ENCODE measurements at places on chromosomes 1 and 21.

DNA sequence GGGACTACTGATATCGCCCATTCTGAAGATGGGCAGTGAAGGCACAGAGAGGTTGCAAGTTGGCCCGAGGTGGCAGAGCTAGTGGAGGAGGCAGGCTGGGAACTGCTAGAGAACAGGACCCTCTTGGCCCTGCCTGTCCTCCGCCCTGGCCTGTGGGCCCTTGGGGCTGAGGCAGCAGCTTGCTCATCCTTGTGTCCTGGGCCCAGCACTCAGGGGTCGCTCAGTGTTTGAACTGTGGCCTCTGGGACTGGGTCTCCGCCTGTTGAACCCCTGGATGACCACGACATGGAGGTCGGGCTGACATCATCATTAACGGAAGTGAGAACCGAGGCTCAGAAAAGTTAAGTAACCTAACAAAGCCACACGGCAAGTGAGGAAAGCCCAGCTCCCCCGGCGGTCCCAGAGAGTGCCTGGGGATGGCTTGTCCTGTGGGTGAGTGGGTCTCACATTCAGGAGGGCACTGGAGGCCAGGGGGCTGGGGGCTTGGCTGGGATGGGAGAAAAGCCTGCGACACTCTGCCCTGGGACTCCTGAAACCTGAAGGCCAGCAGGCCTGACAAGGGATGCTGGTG, 23.0 kb upstream of the DDOST start:
- no peak for DNase-seq

DNA sequence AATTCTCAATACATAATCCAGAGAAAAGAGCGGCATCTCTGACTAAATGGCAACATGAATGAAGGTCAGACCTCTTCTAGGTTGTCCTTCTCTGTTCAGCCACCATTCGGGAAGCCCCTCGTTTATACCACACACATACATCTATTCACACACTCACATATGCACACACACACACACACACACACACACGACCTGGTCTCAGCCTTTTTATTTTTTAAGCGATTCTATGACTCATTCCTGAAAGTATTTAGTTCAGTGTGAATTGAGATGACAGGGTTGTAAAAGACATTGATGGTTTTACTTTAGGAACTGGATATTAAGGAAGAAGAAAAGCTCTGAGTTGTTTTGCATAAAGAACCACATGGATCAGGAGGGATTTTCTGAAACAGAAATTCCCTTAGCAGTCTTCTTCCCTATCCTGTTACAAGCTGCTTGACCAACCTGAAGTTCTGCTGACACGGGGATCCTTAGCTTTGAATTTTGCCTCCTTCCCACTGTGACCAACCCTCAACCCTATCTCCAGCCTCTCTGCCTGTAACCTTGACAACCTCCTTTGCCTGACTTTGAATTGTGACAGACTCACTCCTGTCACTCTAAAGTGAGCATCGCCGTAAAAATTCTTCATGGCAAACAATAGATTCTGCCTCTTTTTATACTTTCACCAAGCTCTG, 383.1 kb upstream of the ESRRG start:
- DNase-seq = no peak

DNA sequence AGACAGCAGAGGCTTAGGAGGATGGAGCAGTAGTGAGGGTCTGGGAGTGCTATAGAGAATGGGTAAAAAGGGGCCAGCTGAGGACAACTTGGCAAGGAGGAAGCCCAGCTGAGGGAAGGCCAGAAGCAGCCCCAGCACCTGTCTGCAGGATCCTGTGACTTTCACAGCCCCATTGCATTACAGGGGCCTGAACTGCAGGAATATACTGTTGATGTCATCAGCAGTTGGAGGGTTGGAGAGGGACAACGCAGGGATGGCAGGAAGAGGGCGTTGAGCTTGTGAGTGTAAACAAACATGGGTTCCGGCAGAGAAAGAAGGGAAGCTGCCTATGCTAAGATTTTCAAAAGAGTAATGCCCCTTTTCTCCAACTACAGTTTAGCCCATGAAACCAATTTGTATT, 628.5 kb downstream of the SMYD3 start:
- no peak for DNase-seq

- DNase-seq = peak; percentile 79
These were observed 7.4 kb downstream of the LRRC53 start for GRCh38 chr1:74504933-74505512.

DNA sequence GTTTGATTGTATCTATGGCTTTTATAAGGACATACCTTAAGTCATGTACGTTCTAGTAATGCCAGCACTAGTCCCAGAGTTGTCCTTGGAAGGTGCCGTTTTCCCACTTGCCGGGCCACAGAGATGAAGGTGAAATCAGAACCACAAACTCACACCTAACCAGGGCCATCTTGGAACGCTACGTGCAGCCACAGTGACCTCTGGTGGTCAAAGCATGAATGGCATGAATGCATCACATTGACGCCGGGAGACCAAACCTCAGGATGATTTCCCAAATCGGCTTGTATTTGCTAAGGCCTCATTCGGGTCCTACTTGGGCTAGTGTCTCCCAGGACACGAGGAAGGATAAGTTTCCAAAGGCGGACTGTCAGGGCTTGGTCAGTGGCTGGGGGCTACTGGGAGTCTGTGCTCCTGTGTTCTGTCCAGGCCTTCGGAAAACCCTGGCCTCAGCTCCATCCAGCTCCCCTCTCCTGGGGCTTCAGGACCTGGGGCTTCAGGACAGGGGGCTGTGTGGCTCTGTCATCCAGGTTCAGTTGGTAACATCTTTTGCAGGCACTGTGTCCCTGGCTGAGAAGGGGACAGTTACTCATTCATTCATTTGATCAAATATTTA, 260.5 kb downstream of the PRDM2 start:
- peak; percentile 53 for DNase-seq

GRCh38 chr1:245679821-245680780, 525.3 kb downstream of the KIF26B start:
- DNase-seq = no peak

DNA sequence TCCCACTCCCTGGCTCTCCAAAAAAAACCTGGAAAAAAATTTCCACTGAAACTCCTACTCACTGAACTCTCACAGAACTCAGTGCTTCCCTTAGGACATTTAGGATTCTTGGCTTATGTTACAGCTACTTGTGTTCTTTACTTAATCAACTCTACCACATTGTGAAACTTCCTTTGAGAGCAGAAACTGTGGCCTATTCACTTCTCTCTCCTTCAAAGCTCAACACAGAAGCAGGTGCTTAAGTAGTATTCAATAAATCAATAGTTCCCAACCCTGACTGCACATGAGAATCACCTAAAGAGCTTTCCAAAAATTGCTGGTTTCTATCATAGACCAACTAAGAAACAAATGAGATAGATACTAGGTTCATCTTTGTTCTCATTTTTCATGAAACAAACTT, 67.9 kb upstream of the DMRTA2 start:
- no peak for DNase-seq

DNA sequence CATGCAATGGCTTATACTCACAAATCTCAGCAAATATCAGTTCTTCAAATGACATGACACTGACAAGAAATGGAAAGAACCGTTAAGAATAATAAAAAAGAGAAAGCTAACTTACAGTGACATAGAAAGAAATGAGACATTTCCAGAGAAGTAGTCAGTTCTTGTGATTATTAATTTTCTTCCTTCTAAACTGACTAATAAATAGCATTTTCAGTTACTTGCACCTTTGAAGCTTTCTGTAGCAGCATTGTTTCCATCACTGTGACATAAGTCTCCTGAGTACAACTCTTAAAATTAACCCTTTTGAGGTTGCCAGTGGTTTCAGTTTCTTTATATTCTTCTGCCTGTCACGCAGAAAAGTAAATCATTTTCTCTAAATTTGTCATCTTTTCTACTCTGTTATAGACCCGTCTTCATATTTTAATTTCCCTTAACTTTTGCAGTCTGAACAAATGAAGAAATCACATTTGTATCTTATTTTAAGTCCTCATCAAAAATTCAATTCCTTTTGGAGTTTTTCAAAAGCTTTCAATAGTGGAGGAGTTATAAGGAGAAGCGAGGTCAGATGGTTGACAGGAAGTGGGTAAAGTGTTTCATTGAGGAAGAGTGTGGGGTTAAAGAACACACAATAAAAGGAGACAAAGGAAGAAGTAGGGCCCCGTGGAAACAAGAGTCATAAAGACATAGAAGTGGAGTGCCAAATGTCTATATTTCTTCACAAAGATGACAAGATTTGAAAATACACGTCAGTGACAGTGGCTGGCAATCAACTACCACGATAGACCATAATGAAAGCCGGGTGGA, 57.9 kb upstream of the S1PR1 start:
- no peak for DNase-seq

DNA sequence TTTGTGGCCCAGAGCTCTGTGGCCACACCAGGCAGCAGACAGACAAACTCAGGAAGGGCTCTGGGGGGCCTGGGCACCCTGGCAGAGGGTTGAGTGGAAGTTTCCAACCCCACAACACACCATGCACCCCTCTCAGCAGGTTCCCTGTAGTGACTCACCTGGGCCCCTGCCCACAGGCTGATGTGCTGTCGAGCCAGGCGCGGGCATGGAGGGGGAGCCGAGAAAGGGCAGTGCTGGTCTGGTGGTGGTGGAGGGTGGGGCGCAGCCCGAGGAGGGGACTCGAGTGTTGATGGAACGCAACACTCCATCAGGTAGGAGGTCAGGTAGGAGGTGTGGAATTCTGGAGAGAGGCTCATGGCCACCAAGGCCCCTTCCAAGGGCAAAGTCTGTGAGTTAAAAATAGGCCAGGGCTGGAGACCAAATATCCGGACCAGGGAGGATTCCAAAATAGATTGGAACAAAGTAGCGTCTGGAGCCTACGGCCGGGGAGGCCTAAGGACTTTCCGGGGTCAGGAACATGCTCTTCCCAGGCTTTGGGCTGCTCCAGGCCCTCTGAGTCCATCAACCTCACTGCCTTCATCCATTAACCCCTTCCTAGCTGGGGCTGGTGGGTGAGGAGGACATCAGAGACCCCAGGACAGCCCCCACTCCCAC, 191.5 kb upstream of the AJAP1 start:
- no peak for DNase-seq

- DNase-seq = no peak
These were observed 12.9 kb downstream of the PPIE start for GRCh38 chr1:39751595-39751994.

GRCh38 chr1:20847611-20848080, 60.5 kb upstream of the HP1BP3 start:
- no peak for DNase-seq

DNA sequence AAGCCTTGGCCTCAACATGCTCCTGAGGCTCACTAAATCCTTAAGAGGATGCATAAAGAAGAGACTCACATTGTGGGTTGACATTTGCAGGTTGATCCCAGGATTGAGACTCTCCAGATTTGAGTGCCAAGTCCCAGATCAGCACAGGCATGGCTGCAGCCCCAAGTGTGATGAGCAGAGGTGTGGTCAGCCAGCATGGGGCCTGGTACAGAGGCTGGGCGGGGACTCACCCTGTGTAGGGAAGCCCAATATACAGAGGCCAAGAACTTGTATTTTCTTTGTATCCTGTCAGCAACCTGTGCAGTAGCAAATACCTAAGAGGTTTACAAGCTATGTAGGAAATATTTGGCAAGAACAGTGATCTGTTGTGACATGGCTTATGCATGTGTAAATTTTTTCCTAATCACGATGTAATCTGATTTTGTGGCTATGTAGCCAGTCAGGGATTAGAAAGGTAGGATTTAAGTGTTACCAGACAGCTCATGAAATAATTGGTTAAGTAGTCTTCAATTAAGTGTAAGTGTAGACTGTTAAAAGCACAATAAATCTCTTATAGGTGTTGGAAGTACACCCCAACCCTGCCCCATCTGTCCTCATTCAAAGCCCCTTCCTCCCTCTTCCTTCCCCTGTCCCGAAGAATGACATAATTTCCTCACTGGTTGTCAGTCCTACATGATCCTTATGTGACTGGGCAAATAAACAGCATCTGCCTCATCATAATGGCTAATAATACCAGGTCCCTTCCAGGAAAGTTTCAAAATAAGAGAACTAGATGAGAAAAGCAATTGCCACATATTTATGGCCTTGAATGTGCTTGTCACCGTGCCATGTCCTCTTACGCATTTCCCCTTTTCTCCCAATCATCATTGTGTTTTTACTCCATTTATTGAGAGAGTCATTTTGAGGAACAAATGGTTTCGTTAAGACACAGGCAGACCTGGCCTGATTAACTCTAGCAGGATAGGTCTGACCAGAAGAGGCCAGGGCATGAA, 120.9 kb downstream of the HLX start:
- no peak for DNase-seq

GRCh38 chr1:53559391-53559815, 100.2 kb downstream of the DMRTB1 start:
- no peak for DNase-seq

DNA sequence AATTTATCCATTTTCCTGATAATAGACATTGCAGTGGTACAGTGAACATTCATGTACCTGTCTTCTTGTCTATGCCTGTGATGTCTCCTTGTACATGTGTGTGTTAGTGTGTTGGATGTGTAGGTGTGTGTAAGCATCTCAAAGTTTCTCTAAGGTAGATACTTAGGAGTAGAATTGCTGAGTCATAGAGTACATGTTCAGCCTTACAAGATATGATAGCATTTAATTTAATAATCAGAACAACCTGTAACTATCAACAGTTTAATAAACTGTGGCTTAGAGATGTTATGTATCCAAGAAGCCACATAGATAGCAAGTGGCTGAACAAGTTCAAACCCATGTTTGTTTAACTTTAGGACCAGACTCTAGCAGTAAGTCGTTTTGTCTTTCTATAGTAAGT, 35.6 kb downstream of the EPB41 start:
- no peak for DNase-seq

DNA sequence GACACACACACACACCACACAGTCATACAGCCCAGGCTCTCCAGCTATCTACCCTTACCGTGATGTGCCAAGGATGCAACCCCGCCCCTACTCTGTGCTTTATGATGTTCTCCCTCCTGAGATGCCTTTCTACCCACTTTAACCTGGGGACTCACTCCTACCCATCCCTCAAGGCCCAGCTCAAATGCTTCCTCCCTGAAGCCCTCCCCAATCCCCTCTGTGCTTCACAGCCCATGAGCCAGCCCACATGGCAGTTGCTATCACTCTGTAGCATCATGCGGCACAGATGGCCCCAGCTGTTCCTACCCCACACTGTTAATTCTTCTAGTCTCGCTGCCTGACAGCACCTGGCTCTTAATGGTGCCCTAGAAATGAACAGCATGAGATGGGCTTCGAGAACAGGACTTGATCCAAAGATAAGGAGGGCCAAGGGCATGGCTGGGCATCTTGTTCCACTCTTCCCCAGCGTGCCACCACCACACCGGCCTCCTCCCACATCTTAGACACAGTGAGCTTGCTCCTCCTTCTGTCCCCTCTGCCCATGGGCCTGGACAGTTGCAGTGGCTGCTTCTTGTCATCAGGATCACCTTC, 109.8 kb downstream of the GLIS1 start:
- DNase-seq = no peak

- peak; percentile 97 for DNase-seq
These were observed 39.8 kb upstream of the CLIC4 start for GRCh38 chr1:24705260-24706073.

- DNase-seq = no peak
These were observed 78.9 kb downstream of the SLC66A1 start for GRCh38 chr1:19390901-19391595.

GRCh38 chr21:19557046-19557445, 1153.5 kb upstream of the TMPRSS15 start:
- DNase-seq = no peak

- DNase-seq = no peak
These were observed 20.0 kb upstream of the RNF19B start for GRCh38 chr1:32984455-32985171.

Data from NCI-H1436 (cell line).